Activated T-cell treated with anti-CD3 and anti-CD28 coated beads, Interleukin-2, amount 50 U/mL, for 48 hours (primary cell): ENCODE measurements at places on chromosomes 13 and 19.

DNA sequence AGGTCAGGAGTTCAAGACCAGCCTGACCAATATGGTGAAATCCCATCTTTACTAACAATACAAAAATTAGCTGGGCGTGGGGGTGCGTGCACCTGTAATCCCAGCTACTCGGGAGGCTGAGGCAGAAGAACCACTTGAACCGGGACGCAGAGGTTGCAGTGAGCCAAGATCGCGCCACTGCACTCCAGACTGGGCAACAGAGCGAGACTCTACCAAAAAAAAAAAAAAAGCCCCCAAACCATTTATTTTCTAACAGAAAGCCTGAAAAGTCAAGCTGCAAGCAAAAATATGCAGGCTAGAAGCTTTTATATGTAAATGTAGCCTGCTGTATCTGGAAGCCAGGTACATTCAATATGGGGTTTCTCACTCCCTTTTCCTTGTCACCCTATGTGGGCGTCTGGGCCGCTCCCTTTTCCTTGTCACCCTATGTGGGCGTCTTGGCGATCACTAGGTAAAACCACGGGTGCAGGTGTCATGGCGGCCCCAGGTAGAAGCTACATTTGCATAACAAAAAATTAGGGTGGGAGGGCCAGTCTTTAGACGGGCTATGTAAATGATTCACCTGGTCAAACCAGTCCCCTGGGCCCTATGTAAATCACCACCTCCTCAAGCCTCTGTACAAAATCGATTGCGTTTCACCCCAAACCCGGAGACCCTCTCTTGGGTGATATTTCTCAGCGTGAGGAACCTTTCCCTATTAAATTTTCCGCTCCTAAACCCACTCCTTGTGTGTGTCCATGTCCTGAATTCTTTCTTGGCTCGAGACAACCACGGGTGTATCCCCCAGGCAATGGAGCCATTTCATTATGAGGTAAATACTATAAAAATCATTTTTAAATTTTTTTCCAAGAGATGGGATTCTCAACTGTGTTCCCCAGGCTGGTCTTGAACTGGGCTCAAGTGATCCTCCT lies 2.1 kb downstream of the TRIM13 start:
- DNase-seq = no peak

DNA sequence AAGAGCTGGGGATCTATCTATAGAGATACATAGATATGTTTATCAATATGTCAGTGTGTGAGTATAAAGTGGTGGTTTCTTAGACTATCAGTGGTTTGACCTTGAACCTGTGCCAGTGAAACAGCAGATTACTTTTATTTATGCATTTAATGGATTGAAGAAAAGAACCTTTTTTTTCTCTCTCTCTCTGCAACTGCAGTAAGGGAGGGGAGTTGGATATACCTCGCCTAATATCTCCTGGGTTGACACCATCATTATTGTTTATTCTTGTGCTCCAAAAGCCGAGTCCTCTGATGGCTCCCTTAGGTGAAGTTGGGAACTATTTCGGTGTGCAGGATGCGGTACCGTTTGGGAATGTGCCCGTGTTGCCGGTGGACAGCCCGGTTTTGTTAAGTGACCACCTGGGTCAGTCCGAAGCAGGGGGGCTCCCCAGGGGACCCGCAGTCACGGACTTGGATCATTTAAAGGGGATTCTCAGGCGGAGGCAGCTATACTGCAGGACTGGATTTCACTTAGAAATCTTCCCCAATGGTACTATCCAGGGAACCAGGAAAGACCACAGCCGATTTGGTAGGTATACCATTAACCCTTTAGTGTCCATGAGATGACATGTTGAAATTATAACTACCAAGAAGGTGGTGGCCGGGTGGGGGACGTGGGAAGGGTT lies 880 bp downstream of the FGF9 start:
- no peak for DNase-seq

GRCh38 chr19:12933287-12934072 lies at the start of gene FARSA:
Gene FARSA (minus strand): TSS chr19:12933711. CDS start chr19:12933696, 15 bp downstream.
- DNase-seq = peak; percentile 92

GRCh38 chr19:1353144-1353543 lies 30.6 kb upstream of the NDUFS7 start:
- DNase-seq = no peak

DNA sequence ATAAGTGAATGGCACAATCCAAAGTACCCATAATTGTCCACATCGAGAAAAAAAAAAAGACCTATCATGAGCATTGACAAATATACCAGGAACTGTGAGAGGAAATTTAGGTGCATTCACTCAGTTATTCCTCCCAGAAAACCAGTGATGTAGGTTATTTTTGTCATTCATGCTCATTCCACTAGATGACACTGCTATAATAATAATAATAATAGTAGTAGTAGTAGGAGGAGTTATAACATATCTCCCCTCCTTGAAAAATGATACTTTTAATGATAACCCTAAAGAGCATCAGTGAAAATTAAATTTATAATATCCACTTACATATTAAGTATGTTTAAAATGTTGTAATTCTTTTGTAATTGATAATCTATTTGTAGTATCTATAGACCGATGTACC lies 463.9 kb upstream of the MIR17HG start:
- no peak for DNase-seq

DNA sequence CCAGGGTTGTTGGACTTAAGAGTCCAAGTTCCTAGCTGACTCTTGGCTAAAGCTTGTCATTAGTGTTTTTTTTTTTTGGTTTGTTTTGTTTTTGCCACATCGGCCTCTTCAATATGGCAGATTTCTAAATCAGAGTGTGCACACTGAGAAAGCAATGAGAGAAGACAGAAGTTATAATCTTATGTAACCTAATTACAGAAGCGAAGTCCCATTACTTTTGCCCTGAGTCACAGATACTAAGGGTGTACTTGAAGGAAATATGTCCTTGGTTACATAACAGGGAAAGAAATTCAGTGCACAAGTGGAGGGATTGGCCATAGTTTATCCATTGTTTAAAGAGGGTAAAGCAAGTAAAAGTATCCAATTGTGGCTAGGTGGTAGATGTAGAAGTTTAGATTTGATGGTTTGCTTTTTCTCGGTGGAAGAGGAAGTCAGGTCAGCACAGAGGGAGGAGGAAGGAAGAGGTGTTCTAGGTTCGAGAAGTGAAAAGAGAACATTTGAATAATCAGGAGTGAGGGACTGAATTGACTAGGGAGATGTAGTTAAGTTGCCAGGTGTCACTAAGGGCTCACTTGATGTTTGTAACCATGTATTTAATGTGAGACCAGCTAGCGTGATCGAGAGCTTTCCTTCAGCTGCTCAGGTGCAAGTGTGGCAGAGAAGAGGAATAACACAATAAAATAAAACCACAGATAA lies 12.2 kb downstream of the GTF2F2 start:
- DNase-seq = no peak

- DNase-seq = no peak
Measured at GRCh38 chr13:27298849-27299248, 28.2 kb downstream of the RASL11A start.

GRCh38 chr13:109924376-109924775 lies 138.0 kb upstream of the IRS2 start:
- DNase-seq = no peak

DNA sequence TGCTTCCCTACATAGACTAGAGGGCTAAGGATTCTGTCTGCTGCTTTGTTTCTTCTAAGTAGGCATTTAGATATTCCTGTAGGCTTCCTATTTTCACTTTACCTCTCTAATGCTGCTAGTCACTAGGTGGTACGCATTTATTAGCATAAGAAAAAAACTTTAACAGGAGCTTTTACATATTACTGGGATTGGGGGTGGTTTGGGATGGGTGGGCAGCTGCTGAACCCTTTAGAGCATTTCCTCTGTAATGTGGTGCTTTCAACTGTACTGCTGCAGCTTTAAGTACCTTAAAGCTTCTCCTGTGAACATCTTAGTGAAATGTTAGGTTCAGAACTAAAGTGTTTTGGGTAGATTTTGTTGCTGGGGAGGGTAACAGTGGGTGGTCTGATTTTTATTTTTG lies 92.6 kb downstream of the ZNF486 start:
- no peak for DNase-seq

- peak; percentile 26 for DNase-seq
Measured at GRCh38 chr13:71864094-71864985, 2.7 kb downstream of the DACH1 start.

GRCh38 chr19:18437491-18438330 lies at the start of gene ISYNA1:
Gene ISYNA1 (minus strand): TSS chr19:18438133. CDS start chr19:18437979, 154 bp downstream.
- DNase-seq = no peak

DNA sequence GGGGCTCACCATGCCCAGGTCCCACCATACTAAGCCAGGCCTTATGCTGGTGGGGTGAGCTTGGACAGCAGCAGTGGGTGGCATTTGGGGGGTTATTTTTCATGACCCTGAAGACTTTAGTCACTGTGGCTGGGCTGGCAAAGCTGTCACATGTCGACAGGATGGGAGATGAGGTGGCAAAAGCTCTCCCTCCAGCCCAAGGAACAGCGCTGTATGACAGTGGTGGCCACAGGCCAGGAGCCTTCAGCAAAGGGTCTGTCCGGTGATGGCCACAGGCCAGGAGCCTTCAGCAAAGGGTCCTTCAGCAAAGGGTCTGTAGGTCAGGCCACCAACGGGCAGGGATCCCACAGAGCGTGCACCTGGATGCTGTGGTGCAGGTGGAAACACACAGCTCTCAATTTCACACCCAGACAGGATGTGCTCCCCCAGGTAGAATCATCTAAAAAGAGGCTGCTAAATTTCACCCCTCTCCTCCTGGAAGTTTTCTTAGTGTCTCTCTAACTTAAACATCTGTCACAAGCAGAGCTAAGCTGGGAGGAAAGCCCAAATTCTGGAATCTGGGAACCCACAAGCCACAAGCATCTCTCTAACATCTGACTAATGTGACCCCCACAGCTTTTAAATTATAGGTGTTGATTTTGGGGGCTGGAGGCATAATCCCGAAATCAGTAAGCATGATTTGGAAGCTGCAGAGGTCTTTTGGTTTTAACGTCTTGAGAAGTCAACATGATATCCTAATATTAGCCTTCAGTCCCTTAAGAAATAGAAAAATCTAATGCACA lies 23.0 kb downstream of the COL4A1 start:
- no peak for DNase-seq

GRCh38 chr13:111295886-111296285 lies 24.6 kb upstream of the TEX29 start:
- no peak for DNase-seq

GRCh38 chr13:30666113-30666512 lies 48.4 kb downstream of the USPL1 start:
- DNase-seq = no peak

DNA sequence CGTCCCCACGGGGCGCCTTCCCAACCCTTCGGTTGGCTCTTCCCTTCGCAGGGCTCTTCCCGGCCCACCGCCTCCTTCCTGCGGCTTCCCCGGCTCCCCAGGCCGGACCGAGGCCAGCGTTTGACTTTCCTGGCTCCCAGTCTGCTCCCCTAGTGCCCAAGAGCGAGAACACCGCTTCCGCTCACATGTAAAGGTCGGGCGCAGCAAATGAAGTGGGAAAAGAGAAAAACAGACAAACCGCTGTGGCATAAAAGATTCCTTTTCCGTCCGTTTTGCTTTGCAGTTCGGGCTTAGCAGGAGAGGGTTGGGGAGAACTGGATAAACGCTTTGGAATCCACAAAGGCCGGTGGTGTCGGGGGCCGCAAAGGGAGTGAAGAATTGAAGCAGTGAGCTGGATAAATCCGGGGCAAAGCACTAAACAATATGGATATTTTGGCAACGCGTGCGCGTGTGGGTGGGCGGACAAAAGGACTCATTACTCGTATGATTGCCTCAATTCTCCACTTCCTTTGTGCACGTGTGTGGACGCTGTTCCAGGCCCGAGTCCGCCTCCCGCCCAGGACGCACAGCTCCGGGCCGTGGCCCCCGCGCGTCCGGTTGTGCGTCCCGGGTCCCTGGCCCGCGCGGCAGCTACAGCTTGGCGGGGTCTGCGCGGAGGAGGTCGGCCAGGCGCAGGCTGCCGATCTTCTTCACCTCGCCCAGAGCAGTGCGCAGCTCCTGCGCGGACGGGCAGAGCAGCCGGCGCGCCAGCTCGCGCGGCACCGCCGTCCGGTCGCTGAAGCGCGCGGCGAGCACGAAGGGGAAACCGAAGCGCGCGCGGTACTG lies 8.6 kb upstream of the CDX2 start:
- no peak for DNase-seq

GRCh38 chr13:65841156-65841555 lies 1389.0 kb downstream of the PCDH9 start:
- DNase-seq = no peak

DNA sequence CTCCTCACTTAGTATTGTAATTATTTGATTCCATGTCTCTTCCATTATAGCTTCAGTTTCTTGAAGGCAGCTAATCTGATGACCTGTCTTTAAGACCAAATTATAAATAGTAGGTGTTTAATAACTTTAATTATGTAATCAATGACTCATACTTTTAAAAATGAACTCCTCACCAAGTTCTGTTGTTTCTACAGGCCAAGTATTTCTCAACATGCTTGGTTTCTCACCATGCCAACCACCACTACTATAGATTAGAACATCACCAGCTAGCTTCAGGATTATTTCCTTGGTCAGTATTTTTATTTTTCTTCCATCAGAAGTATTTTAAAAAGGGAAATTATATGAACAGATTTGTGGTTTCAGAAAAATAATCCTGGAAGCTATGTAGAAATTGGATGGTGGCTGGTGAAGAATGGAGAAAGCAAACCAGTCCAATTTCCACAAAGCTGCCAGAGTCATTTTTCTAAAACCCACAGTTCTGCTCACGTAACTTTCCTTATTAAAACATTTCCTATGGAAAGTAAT lies 237.7 kb upstream of the DACH1 start:
- no peak for DNase-seq

GRCh38 chr19:53102206-53102755 lies 941 bp downstream of the ZNF160 start:
- DNase-seq = no peak

DNA sequence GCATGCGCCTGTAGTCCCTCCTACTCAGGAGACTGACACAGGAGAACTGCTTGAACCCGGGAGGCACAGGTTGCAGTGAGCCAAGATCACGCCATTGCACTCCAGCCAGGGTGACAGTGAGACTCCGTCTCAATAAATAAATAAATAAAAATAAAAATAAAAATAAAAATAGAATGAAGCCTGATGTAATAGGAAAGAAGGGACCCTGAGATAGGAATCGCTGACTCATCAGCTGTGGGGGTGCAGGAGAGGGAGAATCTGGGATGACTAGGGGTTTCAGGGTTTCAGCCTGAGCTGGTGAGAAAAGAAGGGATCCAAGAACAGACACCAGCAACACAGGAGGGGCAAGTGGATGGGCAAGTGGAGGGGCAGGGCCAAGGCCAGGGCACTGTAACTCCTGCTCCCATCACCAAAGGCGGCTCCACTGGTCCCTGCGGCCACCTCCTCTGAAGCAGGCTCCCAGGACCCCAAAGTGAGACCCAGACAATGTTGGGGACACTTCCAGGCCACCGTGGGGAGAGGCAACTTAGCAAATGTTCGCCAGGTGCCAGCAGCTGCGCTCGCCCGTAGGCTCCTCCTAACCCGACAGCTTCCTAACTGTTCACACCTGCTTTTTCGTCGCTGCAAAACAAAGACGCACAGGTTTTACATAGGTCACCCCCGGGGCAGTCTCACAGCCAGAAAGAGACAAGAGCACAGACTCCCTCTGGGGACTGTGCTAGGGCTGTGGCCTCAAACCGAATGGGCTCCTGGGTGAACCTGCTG lies 1.2 kb downstream of the HAUS8 start:
- DNase-seq = no peak

GRCh38 chr13:21149568-21149967 lies 26.8 kb downstream of the SKA3 start:
- no peak for DNase-seq
